ENCODE measurements at places on chromosomes 6 and 20.
A peak's percentile ranks its signal among the peaks of the same experiment; 100 is the strongest.

DNA sequence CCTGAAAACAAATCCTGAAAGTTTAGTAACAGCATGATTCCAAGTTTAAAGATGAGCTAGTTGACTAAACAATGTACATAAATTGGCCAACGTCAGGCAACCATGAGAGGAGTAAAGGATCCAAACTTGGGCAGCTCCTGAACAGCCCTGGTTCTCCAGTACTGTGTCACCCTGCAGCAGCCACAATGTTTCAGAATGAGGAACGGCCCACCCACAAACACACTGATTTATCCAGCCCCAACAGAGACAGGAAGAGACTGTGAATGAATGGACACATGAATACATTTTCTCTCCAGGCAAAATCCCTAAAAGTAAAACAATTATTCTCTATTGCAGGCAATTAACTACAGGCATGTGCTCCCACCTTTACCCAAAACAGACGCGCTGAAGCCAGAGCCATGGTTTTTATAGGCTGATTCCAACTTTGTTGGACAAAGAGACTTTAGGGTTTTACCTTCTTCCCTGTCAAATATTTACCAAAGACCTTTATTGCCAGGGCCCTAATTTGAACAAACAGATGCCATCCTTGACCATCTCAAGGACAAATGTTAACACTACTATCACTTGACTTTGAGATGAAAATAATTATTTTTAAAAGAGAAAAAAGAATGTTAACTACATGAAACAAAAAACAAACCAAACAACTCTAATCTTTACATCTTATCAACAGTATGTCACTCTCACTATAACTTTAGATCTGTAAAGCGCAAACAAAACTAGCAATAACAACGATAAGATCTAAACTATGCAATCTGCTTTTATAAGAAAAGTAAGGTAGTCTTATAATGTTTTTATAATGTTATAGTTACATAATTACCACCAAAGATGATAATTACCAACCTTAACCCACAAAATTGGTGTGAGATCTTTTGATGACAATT is 22.9 kb downstream of the CNKSR3 start:
- H3K4me3 ChIP-seq: 0 out of 2 replicates have a peak overlapping the region, but pooled peaks have one; percentile 0
- H3K27ac ChIP-seq: peak overlapping the region; percentile 79
- H3K27me3 ChIP-seq: no peaks in the 10 kb centered on the region

DNA sequence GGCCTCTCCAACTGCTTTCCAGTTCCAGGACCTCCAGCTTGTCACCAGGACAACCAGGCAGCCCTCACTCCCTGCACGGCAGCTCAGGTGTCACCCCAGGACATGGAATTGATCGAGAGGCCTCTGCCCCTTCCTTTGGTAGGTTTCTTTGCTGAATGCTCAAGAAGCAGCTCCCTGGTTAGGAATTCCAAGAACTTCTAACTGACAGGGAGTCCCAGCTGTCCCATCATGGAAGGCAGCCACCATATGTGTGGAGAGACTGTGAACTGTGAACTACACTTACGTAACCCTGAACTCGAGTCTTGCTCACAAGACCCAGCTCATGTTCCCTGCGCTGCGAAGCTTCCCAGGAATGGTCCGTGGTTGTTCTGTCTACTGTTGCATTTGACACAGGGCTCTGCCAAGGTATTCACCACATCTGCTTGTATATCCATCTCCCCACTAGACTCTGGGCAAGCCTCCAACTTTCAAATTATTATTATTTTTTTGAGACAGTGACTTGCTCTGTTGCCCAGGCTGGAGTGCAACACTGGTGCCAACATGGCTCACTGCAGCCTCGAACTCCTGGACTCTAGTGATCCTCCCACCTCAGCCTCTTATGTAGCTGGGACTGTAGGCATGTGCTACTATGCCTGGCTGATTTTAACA is 35.7 kb downstream of the MGME1 start:
- H3K4me3 ChIP-seq: no peak overlapping the region
- H3K36me3 ChIP-seq: no peaks in the 10 kb centered on the region
- no peaks in the 10 kb centered on the region for H3K27me3 ChIP-seq
- H3K4me1 ChIP-seq: peaks cover 3% of the 10 kb centered on the region
- H3K27ac ChIP-seq: no peak overlapping the region

- no peak overlapping the region for H3K4me3 ChIP-seq
- H3K36me3 ChIP-seq: no peaks in the 10 kb centered on the region
- no peak overlapping the region for H3K27ac ChIP-seq
These were observed 248.8 kb upstream of the MAP3K7 start for GRCh38 chr6:90835596-90836212.

GRCh38 chr6:92762443-92763273 is 656.7 kb downstream of the EPHA7 start:
- H3K27me3 ChIP-seq: no peaks in the 10 kb centered on the region
- no peak for DNase-seq
- H3K4me3 ChIP-seq: no peak overlapping the region
- no peaks in the 10 kb centered on the region for H3K4me1 ChIP-seq
- no peaks in the 10 kb centered on the region for H3K36me3 ChIP-seq

- H3K4me1 ChIP-seq: peaks cover 12% of the 10 kb centered on the region
- H3K27ac ChIP-seq: no peak overlapping the region
- H3K36me3 ChIP-seq: no peaks in the 10 kb centered on the region
- DNase-seq: no peak
These were observed 78.7 kb upstream of the HDDC2 start for GRCh38 chr6:125380474-125380873.

DNA sequence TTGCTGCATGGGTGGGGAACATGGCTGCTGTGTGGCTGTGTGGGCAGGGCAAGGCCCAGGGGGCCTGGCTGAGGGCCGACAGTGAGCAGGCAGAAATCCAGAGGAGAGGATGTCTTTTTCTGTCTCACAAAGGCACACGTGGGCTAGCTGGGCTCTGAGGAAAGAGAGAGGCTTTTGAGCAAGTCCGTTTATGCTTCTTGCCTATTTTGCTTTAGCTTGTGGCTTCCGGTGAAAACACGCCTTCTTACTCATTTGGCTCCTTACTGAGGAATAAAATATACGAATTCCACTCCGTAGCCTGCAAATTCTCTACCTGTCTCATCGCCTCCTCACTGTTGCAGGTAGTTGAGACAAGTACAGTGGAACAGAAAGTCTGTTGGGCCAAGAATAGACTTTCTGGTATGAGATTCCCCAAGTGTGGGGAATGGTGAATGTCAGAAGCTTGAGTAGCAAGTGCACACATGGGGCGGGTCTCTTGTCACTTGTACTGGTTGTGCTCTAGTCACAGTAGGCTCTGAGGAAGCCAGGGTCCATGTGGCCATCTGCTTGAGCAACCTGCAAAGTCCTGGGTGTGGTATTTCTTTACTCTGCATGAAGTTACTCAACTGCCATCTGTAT is 28.4 kb downstream of the WRNIP1 start:
- peaks cover 31% of the 10 kb centered on the region for H3K4me1 ChIP-seq
- no peaks in the 10 kb centered on the region for H3K27me3 ChIP-seq
- no peak overlapping the region for H3K27ac ChIP-seq
- H3K4me3 ChIP-seq: no peak overlapping the region
- DNase-seq: peak; percentile 19
- no peaks in the 10 kb centered on the region for H3K36me3 ChIP-seq

DNA sequence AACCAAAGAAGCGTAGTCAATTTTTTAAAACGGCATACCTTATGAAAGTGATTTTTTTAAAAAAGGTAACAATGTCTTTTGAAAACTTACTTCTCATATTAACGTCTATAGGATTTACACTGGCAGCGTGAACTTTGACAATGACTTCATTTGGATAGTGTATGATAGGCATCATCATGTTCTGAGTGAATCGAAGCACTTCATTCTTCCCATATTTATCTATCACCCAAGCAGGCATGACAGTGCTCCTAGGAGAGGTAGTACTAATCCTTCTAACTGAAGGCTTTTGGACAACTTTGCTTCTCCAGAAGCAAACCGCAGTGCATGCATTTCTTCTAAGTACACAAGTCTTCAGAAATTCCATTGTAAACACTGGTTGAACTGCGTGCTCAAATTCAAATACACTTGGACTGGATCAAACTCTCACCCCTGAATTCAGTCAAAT is 618 bp downstream of the RTN4IP1 start:
- H3K27ac ChIP-seq: peak overlapping the region; percentile 62
- H3K36me3 ChIP-seq: no peaks in the 10 kb centered on the region
- H3K4me3 ChIP-seq: peak overlapping the region; percentile 99
- H3K4me1 ChIP-seq: peaks cover 7% of the 10 kb centered on the region

GRCh38 chr6:129485746-129486145 is 224.2 kb downstream of the ARHGAP18 start:
- no peak overlapping the region for H3K27ac ChIP-seq
- H3K36me3 ChIP-seq: no peaks in the 10 kb centered on the region
- peaks cover 21% of the 10 kb centered on the region for H3K4me1 ChIP-seq
- H3K27me3 ChIP-seq: no peaks in the 10 kb centered on the region
- no peak overlapping the region for H3K4me3 ChIP-seq

- no peaks in the 10 kb centered on the region for H3K4me1 ChIP-seq
- DNase-seq: no peak
- H3K27me3 ChIP-seq: no peaks in the 10 kb centered on the region
These were observed 113.4 kb downstream of the SCP2D1 start for GRCh38 chr20:18926965-18927364.

DNA sequence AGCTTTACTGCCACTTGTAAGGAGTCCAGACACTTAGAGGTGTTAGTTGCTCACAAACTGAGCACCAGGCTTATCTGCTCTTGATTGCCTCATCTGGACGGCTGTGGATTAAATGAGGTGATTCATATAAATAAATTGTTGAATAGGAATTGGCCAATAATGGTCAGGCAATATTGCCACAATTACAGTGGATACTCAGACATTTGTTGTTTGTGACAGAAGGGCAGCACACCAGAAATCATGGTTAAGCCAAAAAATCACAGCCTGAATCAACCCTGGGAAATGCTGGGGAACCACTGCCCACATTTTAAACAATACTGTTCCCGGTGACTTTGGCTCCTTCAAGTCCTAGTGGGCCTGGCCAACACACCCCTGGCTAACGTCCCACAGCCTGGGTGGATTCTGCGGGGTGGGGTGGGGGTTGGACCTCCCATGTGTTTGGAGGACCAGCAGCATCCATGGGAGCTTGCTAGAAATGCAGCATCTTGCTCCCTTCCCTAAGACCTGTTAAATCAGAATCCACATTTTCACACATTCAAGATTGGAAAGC is 29.5 kb upstream of the SPDEF start:
- H3K27me3 ChIP-seq: no peaks in the 10 kb centered on the region
- H3K4me1 ChIP-seq: peaks cover 14% of the 10 kb centered on the region
- peak overlapping the region; percentile 40 for H3K27ac ChIP-seq
- no peaks in the 10 kb centered on the region for H3K36me3 ChIP-seq
- H3K4me3 ChIP-seq: no peak overlapping the region
- peak; percentile 86 for DNase-seq

- H3K27me3 ChIP-seq: peaks cover 25% of the 10 kb centered on the region
- no peak for DNase-seq
- no peak overlapping the region for H3K4me3 ChIP-seq
- peaks cover 8% of the 10 kb centered on the region for H3K4me1 ChIP-seq
- no peaks in the 10 kb centered on the region for H3K36me3 ChIP-seq
These were observed 58.0 kb downstream of the TBXT start for GRCh38 chr6:166109608-166110007.

DNA sequence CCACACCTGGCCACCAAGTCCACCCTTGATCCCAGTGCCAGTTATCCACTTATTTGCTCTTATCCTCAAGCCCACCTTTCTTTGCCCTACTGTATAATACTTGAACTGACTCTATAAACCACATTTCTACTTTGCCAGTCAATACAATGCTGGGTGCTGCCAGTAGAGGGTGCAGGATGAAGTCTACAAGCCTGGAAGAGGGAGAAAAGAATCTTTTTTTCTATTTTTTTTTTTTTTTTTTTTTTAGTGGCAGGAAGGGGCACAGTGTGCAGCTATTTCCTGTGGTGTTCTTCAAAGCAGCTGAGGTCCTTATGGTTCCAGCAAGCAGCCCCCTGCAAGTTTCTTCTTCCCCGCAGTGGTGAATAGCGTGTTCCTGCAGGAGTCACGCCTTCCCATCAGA is 22.2 kb upstream of the GABRR1 start:
- peaks cover 24% of the 10 kb centered on the region for H3K27me3 ChIP-seq
- no peak overlapping the region for H3K4me3 ChIP-seq
- no peaks in the 10 kb centered on the region for H3K36me3 ChIP-seq

DNA sequence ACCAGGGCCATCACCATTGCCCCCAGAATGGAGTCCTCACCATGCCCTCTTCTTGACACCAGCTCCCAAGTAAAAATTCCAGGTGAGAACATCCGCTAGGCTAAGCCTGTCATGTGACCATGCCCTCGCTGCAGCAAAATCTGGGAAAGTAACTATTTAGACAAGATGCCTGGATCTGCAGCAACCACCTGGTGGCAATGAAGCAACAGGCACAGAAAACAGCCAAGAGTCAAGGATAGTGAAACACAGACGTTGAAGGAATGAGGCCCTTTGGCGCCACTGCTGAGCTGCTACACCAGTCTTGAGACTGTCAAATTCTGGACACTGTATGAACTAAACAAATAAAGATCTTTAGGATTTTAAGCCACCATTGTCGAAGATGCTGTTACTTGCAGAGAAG is 30.1 kb upstream of the TGM6 start:
- no peak overlapping the region for H3K4me3 ChIP-seq
- no peak for DNase-seq

GRCh38 chr20:22020201-22020600 is 314.7 kb downstream of the PAX1 start:
- no peak overlapping the region for H3K27ac ChIP-seq
- peak; percentile 44 for DNase-seq
- H3K27me3 ChIP-seq: no peaks in the 10 kb centered on the region
- no peaks in the 10 kb centered on the region for H3K36me3 ChIP-seq

DNA sequence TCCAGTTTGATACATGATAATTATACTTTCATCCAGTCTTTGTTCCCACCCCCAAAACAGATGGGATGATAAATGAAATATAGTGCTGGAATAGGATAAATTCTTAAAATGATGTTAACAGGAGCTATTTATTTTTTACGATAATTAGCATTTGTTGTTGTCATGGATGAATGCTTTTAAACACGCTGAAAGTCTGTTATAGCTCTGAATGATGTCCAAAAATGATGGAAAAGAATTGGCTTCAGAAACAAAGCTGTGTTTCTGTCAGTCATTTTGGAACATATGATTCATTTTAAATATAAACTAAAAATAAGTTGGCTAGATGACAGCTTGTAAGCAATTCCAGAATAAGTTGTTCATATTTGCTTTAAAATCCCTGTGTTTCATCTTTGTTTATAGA is 237.4 kb downstream of the GRIK2 start:
- H3K27me3 ChIP-seq: no peaks in the 10 kb centered on the region
- DNase-seq: no peak
- H3K4me3 ChIP-seq: no peak overlapping the region
- no peak overlapping the region for H3K27ac ChIP-seq
- H3K36me3 ChIP-seq: no peaks in the 10 kb centered on the region

DNA sequence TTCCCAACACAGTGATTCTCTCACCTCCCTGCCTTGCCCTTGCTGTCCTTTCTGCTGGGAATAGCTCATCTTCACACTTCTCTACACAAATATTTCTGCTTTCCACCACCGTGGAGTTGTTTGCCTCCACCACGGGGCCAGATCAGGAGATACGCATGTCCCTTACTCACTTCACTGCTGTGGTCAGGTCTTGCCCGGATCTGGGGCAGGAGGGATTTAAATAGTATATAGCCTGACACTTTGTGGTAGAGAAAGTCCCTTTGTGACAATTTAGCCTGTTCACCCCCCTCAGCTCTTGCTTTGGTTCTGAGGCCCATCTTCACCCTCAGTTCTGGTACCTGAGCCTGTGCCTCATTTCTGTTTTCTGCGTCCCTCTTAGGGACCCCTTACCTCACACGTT is 92.6 kb upstream of the PREP start:
- no peak for DNase-seq
- no peak overlapping the region for H3K4me3 ChIP-seq
- no peaks in the 10 kb centered on the region for H3K27me3 ChIP-seq
- no peaks in the 10 kb centered on the region for H3K36me3 ChIP-seq

Data from GM23248 (cell line).